Breast epithelium (tissue), 4 donors: ENCODE measurements at places on chromosomes 5 and 9.

DNA sequence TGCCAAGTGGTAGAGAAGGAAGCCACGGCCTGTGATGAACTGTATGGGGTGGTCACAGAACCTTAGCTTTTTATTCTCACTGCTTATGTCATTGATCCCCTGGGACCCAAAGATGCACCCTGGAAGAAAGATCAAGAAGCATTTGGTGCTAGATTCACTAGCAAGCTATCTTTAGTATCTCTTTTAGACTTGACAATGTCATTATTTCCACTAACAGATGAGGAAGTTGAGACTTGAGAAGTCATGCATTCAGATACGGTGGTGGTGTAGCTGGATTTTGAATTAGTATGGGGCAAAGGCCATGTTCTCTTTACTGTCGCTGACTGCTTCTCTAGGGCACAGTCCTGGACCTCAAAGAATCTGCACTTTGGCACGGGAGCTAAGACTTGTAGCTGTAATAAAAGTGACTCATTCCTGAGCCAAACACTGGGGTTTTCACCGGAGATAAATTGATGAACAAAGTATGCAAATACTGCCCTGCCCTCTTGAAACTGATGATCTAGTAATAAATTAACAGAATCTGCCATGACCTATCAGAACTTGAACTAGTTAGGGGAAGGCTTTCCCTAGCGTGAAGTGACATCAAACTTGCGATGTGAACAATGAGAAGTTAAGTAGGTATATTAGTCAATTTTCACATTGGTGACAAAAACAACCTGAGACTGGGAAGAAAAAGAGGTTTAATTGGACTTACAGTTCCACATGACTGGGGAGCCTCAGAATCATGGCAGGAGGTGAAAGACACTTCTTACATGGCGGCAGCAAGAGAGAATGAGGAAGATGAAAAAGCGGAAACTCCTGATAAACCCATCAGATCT lies 5.4 kb downstream of the GDA start:
- no peak for DNase-seq

GRCh38 chr5:354581-355378 lies 33.3 kb downstream of the AHRR start:
- no peak for DNase-seq

DNA sequence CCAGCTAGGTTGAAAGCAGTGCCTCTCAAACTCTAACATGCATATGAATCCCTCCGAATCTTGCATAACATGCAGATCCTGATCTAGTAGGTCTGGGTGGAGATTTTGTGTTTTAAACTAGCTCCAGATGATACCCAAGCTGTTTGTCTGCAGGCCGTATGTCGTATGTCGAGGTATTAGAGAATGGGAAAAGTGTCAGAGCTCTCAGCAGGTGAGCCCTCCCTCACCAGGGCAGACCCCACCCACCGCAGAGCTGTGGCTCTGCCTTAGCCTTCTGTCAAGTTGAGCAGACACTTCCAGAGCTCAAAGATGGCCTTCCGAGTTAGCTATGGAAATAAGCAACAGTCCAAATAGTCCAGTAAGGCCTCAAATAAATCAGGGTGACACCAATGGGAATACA lies 83.2 kb upstream of the MAP3K1 start:
- no peak for DNase-seq

GRCh38 chr9:123654994-123655637 lies 274.8 kb downstream of the DENND1A start:
- no peak for DNase-seq

- DNase-seq = no peak
Measured at GRCh38 chr9:4242239-4242638, 57.6 kb downstream of the GLIS3 start.

- no peak for DNase-seq
Measured at GRCh38 chr9:114051706-114052105, 26.4 kb downstream of the AMBP start.

- DNase-seq = no peak
Measured at GRCh38 chr5:114504560-114504959, 142.7 kb downstream of the KCNN2 start.

DNA sequence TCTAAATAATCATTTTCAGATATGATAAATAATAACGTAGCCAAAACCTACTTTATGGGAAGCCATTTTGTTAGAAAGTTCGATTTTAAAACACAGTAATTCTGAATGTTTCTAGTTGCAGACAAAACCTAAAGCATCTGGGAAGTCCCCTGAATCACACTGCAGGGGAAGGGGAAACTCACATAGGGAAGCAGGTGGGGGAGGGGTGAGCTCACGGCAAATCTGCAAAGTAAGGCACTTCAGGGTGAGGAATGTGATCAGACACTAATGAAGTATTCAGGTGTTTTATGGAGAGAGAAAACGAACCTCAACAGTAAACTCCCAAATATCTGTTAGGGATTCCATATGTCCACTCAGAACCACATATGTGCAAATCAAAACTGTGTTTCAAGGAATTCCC lies 70.7 kb downstream of the EPB41L4A start:
- DNase-seq = no peak

- no peak for DNase-seq
Measured at GRCh38 chr5:152151113-152151512, 226.5 kb upstream of the GLRA1 start.
